NCI-H526 (cell line): ENCODE measurements at places on chromosomes 7 and 10.

GRCh38 chr10:32317795-32318357 lies 29.1 kb downstream of the EPC1 start:
- DNase-seq = no peak

DNA sequence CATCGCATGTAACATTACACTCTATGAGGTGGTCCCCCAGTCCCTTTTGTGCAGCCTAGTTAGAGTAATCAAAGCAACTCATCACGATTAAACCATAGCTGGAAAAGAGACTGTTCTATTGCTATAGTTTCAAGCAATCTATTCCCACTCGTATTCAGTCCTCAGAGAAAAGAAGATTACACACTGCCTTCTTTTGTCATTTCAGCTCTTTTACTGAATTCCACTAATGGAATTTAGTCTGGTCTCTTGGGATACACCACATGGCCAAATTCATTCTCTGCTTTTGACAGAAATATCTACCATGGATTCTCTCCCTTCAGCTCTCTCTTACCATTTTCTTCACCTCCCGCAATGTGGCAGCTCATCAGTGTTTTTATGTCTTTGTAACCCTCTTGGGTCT lies 108.9 kb upstream of the HDAC9 start:
- DNase-seq = no peak

DNA sequence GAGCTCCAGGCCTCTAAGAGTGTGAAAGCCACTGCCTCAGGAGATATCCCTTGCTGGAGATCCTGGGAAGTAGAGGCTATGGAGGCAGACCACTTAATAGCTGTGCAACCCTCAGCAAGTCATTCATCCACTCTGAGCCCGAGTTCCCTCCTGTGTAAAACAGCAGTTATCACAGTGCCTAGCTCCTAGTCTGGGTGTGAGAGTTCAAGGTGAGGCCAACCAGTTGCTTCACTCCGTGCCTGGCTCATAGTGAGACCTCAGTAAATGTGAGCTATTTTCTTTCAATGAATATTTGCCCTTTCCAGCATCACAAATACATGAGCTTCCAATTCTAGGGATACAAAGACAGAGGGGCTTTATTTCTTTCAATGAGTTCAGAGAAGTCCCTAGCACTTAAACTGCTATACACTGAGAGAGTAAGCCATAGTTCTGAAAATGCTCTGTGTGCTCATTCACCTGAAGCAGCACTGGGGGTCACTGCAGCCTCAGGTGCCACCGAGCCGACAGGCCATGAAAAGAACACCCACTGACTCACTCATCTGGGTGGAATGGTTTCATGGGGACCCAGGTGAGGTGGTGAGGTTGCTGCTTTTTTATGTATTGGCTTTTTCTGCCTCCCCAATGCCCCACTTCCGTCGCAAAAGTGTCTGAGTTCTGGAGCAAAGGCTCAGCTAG lies 259.8 kb downstream of the KCNMA1 start:
- no peak for DNase-seq

DNA sequence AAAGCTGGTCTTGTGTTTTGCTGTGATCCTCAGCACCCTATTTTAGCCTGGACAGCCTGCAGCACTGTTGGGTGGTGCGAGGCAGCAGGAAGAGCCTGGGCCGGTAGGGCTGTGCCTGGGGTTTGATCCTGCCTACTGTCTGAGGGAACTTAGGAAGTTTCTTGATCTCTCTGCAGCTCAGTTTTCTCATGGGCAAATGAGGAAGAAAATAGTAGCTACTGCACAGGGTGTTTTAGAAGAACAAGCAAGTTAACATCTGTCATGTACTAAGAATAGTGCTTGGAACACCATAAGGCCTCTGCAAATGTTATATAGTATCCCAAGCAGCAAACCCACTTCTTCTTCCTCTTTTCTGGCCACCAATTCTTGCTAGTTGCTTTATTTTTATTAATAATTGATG lies 12.0 kb upstream of the AGR2 start:
- no peak for DNase-seq

DNA sequence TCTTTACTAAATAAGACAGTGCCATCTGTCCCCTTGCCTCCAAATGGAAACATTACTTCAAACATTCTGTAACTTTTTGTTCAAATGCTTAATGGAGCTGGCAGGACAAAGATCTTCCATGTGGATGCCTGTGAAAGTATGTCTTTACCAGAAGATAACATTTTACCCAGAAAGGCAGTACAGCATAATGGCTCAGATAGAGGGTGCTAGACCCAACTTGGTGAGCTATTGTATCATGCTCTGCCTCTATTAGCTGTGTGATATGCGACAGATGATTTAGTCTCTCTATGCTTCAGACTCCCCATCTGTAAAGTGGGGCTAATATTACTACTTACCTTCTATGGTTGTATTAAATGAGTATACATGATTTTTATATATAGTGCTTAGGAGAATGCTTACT lies 8.8 kb upstream of the SMKR1 start:
- no peak for DNase-seq

- DNase-seq = no peak
Measured at GRCh38 chr7:135717693-135718092, 10.3 kb downstream of the SLC13A4 start.

GRCh38 chr7:134732728-134733127 lies 46.7 kb upstream of the CALD1 start:
- DNase-seq = no peak

DNA sequence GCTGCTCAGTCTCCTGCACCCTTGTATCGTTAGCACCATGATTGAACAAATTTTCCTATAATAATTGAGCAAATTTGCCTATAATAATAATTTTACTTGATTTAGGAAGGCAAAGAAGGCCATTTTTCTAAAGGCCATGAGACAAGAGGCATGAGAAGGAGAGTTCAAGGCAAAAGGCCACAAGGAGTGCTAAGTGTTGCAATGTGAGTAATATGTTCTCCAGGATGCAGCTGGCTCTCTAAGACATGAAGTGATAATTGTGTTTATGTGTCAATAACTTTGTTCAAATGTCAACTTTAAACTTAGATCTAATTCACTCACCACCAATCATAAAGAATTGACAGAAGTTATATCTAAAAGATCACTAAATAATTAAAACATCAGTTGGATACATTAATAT lies 53.8 kb downstream of the SGCE start:
- DNase-seq = no peak

GRCh38 chr7:107711301-107711700 lies 32.6 kb upstream of the CBLL1 start:
- DNase-seq = no peak

GRCh38 chr7:132247995-132248618 lies 328.2 kb downstream of the PLXNA4 start:
- no peak for DNase-seq

DNA sequence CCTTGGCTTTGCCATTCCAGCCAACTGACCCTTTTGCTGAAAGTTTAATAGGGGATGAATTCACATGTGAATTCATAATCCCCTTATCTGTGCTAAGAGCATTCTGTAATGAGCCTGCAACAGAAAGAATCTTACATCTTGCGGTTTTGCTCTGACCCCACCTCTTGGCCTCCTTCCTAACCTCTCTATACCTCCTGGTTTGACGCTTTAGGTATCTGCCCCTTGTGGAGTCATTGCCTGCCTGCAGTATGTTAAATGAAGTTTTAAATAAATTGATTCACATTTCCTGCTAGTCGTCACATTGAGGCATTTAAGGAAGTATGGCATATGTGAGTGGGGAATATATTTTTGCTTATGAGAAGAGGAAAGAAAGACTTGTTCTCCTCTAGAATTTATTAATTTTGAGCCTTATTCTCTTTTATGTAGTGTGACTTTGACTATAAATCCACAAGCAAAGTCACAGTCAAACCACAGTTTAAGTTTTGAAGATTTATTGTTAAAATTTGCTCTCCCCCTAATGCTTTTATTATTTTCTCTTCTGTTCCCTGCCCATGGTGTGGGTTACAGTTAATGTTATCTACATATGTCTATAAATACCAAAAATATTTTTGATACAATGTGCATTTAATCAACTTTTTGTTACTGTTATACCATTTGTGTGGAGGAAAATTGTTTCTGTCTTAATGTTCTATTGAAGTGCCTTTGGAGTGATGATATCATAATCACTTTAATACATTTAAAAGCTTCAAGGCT lies 60.9 kb downstream of the LRMDA start:
- DNase-seq = no peak

DNA sequence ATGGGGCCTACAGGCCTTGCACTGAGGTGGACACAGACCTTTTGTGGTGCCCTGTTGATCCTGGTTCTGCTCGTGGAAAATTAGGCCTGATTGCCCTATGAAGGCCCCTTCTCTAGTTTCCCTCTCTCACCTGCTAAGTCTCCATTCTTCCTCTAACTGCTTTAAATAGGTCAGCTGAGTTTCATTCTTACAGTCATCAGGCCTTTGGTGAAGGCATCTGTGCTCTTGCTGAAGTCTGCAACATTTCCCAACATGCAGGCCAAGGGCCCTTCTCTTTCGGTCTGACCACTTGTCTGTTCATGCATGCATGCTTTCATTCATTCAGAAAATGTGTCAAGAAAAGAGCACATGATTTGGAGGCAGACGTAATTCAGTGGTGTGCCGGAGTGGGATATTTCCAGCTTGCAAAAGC lies 244.0 kb downstream of the BUB3 start:
- DNase-seq = no peak

DNA sequence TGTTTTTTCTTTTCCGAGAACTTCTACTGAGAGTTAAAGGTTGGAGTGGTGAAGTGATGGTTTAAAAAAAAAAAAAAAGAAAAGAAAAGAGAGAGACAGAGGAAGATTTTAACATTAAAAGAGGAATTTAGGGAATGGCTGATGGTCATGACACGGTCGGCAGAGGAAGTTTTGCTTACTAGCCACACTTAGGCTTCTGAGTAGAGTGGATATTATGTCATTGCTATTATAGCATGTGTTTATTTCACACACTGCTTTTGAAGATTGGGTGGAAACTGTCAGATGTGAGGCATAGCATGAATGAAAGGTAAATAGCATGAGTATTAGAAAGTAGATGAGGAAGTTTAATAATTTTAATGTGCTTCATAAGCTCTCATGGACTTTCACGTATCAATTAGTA lies 2.5 kb downstream of the KAT6B start:
- no peak for DNase-seq

DNA sequence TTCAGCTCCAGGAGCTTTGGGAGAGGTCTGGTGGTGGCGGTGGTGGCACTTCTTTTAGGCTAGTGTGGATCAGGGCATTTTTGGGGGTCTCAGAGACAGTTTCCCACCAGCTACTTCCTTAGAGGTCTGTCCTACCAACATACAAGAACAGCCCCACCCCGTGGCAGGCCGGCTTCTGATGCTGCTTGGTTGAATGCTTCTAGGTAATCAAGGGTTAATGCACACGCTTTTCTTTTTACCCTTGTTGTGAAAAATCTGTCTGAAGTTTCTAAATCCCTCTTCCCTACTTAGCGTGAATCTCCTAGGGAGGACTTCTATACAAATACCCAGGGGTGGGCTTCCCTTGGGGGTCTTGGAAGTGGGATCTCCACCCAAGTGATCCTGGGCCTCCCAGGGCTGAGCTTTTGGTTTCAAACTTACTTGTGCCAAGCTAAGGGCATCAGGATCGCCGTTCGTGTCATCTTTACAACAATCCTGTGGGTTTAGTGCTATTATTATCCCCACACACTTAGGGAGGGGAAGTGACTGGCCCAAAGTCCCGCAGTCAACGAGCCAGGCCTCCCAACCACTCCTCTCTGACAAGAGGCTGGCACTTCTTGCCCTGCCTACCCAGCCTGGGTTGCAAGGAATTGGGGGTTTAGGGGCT lies 1.7 kb downstream of the SH2B2 start:
- DNase-seq = no peak

- no peak for DNase-seq
Measured at GRCh38 chr10:124296121-124296812, 122.5 kb downstream of the OAT start.

GRCh38 chr10:80289451-80290287 lies at the start of gene MAT1A:
Gene MAT1A (minus strand): TSS chr10:80289658. CDS start chr10:80289423, 235 bp downstream.
- DNase-seq = peak; percentile 71

DNA sequence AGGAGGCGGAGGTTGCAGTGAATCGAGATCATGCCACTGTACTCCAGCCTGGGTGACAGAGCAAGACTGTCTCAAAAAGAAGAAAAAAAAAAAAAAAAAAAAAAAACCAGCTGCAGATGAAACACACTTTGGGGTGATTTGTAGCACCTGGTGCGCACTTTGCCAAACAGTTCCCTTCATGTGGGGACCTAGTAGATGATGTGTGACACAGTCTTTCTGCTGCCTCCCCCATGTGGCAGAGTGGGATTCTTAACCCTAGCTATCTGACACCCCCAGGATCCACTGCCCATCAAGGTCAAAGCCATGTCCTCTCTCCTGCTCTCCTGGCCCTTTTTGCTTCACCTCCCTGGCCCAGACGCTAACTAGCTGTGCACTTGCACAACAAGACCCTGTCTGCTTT lies 52.1 kb upstream of the PDZD8 start:
- DNase-seq = no peak

DNA sequence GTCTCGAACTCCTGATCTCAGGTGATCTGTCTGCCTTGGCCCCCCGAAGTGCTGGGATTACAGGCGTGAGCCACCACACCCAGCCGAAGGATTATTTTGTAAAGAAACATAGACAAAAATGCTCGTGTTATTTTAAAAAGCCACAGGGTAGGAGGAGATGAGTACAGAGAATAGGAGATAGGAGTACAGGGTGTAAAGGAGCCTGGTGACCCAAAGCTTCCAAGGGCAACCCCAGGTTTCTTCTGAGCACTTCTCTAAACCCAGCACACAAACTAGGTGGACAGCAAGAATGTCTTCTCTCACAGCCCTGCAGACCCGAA lies 54.7 kb downstream of the ZNF467 start:
- DNase-seq = no peak

GRCh38 chr10:30818010-30818660 lies 188.6 kb upstream of the LYZL2 start:
- DNase-seq = no peak

GRCh38 chr7:157003756-157004520 lies 6.5 kb downstream of the MNX1 start:
- DNase-seq = peak; percentile 95

GRCh38 chr10:61899997-61900828 lies 1.3 kb upstream of the ARID5B start:
- peak; percentile 95 for DNase-seq

DNA sequence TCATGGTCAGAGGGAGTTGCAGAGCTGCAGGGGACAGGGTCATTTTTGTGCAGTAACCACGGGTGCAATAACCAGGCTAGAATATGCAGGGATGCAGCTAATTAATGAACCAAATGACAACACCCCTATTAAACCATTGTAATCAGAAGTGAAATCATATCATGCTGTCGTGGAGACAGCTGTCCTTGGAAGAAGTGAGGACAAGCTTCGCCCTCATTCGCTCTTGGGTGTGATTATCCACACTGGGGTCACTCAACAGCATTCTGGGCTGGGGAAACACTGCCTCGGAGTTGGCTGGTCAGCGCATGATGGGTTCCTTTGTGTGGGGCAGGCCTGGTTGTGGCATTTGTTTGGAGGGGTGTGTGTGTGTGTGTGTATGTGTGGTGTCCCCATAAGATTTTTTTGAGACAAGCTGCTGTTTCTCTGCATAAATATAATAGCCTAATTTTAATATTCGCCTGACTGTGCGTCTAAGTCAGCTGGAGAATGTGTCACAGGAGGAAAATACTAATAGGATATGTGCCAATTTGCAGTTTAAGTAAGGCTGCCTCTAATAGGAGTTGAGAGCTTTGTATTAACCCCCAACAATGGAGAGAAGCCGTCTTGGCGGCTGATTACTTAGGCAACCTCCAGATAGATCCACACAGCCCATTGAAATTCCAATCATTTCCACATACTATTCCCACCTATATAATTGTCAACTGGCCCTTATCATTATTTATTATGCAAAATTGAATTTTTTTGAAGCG lies 149.4 kb downstream of the DNAJB6 start:
- DNase-seq = no peak

GRCh38 chr7:128886391-128887168 lies 23.9 kb downstream of the ATP6V1F start:
- no peak for DNase-seq

GRCh38 chr10:76270464-76270863 lies 839.0 kb downstream of the LRMDA start:
- DNase-seq = no peak
